ENCODE measurements at places on chromosomes 5 and 9. TPM values are rescaled to one million over a fixed set of nuclear protein-coding genes. Genes with fewer than 3 reads are reported as not detected.

Gene ACER2
- total RNA-seq, result 0.06 TPM

DNA sequence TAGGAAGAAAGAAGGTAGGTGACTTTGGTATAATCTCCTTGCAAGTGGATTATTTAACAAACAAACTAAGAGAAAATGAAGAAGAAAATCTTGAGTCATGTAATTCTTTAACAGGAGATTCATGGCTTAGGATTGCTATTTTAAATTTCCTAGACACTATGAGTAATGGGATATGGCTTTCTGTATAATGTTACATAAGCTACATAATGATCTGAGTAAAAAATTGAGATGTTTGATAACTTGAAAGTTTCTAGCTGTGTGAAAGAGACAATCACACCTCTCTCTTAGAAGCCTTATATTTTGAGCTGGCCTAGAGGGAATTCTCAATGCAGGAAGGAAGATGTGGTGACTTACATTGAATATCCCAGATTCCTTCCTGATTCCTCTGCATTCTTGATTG lies 92.5 kb downstream of the CDH9 start:
- no peak for DNase-seq

DNA sequence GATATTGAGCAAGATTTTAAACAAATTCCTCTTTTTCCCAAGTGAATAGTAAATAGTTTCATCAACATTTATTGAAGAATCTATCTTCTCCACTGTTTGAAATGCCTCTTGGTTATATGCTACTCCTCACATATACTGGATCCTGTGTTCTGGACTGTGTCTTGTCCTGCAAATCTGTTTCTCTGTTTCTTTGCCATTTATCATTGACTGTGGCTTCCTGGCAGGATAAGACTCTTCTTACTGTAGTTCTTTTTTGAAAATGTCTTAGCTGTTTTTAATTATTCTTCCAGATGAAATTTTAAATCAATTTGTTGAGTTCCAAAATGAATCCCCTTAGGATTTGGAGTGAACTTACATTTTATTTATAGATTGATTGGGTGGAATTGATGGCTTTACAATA lies 27.8 kb downstream of the RALGPS1 start:
- DNase-seq, result no peak

Gene IL9
- total RNA-seq, result not detected

Gene SLC38A9
- 49.6 TPM for total RNA-seq

Gene ANKRD33B
- 1.5 TPM for total RNA-seq

- DNase-seq, result no peak
Measured at GRCh38 chr5:54927097-54927746, 58.2 kb downstream of the ESM1 start.

GRCh38 chr5:124705577-124705976 lies 40.9 kb downstream of the ZNF608 start:
- no peak for DNase-seq

DNA sequence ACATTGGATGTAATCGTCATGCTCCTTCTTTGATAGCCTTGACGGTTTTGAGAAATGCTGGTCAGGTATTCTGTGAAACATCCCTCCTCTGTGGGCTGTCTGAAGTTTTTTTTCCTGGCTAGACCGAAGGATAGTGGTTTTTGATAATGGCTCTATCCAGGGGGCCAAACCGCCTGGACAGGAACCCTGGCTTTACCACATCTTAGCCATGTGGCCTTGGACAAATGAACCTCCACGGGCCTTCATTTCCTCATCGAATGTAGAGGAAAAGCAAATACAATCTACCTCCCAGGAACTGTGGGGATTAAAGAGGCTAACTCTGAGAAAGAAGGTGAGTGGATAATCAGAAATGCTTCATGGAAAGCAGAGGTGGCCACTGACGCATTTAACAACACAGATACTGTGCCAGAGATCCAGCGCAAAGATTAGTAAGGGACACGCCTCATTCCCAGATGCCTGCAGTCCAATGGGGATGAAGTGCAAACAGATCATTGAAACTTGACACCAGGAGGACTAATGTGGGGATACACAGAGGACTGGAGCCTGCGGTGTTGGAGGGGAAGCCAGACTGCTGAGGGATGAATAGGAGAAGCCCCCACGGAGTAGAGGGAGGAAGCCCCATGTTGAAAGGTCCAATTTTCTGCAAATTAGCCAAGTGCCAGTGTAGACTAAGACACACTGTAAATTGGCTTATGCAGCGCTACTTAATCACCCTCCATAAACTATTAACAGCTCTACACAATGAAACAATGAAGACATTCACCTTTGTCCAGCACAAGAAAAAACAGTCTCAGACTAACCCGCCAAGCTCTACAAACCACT lies 41.6 kb downstream of the MYO10 start:
- DNase-seq, result peak; percentile 96

GRCh38 chr5:23994581-23995370 lies 487.4 kb downstream of the PRDM9 start:
- DNase-seq, result no peak

Gene ZFP37
- 3.7 TPM for total RNA-seq

DNA sequence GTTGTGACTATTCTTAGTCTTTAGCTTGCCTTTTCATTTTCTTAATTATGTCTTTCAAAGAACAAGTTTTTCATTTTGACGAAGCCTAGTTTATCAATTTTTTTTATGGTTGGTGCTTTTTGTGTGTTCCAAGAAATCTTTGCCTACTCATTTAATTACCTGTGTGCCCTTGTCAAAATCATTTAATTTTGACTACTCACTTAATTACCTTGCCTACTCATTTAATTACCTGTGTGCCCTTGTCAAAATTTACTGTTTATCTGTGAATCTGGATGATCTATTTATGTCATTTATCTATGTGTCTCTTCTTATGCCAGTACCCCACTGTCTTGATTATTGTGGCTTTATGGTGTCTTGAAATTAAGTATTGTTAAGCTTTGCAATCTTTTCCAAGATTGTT lies 63.9 kb downstream of the MTAP start:
- DNase-seq, result no peak

Gene GPR150
- 0.29 TPM for total RNA-seq

DNA sequence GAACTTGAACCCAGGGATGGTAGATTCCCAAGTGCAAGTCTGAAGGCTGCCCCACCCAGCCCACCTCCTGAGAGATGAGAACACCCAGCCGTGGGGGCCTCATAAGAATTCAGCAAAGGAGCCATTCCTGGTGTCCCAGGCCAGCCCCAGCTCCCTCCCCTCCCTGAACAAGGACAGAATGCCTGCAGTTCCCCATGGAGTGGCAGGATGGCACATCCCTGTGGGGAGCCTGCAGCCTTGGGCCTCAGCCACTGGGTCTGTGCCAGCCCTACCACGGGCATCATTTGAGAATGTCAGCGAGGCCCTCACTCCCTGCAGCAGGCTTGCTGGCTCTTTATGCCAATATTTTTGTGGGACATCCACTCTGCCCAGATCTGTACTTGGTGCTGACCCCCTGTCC lies 36.2 kb upstream of the RAPGEF1 start:
- DNase-seq, result no peak

Gene SLC26A2
- 11.1 TPM for total RNA-seq

DNA sequence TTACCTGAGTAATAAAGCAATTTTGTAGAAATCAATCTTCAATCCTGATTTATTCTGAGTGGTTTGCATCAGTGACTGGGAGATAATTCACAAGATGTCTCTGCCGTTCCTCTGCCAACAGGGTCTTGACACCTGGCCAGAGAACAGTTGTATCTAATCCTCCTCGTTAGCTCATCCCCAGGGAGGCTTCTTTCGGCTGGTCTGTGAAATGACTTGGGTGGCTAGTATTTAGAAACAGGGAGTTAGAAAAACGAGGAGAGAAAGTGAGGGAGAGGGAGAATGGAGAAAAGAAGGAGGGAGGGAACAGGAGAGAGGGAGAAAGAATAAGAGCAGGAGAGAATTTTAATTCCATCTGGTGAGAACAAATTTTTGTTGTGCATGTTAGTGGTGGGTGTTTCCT lies 600.2 kb upstream of the TLE4 start:
- no peak for DNase-seq

Gene DCAF10
- total RNA-seq, result 47.5 TPM

Gene IL5
- not detected for total RNA-seq

DNA sequence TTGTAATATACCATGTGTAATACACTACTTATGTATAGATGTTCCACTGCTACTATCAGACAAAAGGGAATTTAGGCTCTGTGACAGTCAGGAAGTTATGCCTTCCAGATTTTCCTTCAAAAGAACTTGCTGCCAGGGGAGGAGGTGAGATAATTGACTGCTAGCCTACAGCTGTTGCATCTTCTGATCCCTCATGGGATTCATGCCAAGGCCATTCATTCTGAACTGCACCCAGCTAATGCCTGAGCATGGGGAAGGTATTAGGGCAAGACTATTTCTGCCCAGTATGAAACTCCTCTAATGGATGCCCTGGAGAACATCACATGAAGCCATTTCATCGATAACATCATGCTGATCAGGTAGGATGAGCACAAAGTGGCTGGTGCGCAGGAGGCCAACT lies 746.5 kb upstream of the ZNF608 start:
- DNase-seq, result no peak

Gene HNRNPK
- total RNA-seq, result 597 TPM

Gene RGMB
- total RNA-seq, result 17.9 TPM

- DNase-seq, result no peak
Measured at GRCh38 chr5:113526421-113526820, 12.9 kb downstream of the YTHDC2 start.

GRCh38 chr5:149313151-149313841 lies 32.0 kb upstream of the GRPEL2 start:
- no peak for DNase-seq

Gene DEPDC1B
- total RNA-seq, result 35.3 TPM

GRCh38 chr9:136273244-136273865 lies 27.7 kb upstream of the QSOX2 start:
- no peak for DNase-seq

GRCh38 chr5:169648725-169649310 lies 11.7 kb downstream of the DOCK2 start:
- peak; percentile 76 for DNase-seq

Gene ADRA1B
- 0.80 TPM for total RNA-seq

GRCh38 chr9:101977614-101978210 lies 239.3 kb upstream of the GRIN3A start:
- DNase-seq, result no peak

Gene HAVCR1
- not detected for total RNA-seq

GRCh38 chr9:136403538-136403914 lies 3.6 kb upstream of the SNAPC4 start:
- DNase-seq, result no peak

DNA sequence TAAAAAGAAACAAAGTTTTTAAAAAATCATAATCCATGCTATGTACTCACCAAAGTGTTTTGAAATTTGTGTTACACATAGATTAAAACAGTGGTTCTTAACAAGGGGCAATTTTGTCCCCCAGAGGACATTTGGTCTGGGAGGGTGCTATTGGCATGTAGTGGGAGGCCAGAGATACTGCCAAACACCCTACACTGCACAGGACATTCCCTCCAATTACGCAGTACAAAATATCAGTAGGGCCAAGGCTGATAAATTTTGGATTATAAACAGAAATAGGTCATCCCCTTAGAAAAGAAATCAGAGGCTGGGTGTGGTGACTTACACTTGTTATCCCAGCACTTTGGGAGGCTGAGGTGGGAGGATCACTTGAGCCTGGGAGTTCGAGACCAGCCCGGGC lies 38.9 kb downstream of the ELL2 start:
- no peak for DNase-seq

All from Daoy (cell line).